HepG2 (cell line): ENCODE measurements at places on chromosomes 2 and 18.

- peak; percentile 39 for DNase-seq
These were observed 15.6 kb upstream of the RIOK3 start for GRCh38 chr18:23437357-23438045.

- peak; percentile 67 for DNase-seq
These were observed 1.2 kb downstream of the SERTAD2 start for GRCh38 chr2:64652231-64653108.

GRCh38 chr2:218806346-218806978 is 24.5 kb downstream of the CYP27A1 start:
- peak; percentile 91 for DNase-seq

DNA sequence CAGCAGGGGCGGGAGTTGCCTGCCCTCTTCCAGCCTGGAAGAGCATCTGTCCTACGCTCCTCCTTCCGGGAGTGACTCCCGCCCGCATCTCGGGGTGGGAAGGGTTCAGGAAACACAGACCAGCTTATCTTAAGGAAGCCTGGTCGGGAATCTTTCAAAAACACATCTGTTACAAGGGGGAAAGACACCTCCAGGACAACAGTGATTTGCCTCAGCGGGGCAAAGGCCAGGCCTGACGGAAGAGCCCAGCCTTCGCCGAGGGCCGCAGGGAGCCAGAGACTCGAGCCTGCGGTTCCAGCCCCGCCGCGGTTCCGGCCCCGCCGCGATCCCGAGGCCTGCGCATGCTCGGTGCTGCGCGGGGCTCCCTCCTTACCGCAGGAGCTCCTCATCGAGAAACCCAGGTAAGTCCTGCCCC is 38.1 kb upstream of the TGIF1 start:
- no peak for DNase-seq

DNA sequence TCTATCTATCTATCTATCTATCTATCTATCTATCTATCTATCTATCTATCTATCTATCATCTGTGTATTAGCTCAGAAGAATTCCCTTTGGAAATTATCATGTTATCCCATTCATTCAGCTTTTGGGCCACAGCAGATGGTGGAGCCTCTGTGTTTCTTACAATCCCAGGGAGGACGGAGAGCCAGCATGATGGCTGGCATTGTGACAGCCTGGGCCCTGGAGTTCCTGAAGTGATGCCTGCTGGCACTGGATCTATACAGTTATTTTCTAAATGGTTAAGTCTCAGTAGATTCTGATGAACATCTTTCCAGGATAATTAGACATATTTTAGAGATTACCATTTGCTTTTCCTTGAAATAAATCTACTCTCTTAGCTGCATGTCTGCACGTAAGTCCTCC is 385.4 kb upstream of the NXPH2 start:
- DNase-seq = no peak

DNA sequence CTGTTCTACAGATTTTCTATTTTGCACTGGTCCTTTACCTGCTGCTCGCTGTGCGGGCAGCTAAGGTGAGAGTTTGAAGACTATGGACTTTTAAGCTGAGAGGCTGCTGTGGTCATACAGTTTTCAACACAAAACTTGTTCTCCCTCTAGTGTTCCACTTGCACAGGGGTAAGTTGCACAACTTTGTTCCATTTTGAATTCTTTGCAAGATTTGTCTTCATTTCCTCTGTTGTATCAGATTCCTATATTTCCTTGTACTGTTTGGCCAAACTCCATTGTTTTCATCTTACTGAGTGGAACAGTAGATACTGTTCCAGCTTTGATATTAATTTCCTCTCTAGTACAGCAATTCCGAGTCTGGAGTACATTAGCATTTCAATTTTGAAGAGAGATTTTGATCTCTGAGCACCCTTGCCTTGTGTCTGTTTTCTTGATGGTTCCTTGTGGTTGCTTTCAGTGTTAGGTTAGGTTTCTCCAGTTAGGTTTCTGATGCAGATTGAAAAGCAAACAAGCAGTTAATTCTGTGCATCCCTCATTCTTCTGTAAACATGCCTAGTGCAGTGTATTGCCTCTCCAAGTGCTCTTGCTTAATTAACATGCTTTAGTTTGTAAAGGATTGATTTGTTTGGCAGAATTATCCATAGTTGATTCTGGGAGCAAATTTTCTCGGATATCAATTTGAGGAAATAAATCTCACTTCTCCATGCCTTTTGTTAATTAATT is 188.8 kb downstream of the PTPRM start:
- DNase-seq = peak; percentile 63

DNA sequence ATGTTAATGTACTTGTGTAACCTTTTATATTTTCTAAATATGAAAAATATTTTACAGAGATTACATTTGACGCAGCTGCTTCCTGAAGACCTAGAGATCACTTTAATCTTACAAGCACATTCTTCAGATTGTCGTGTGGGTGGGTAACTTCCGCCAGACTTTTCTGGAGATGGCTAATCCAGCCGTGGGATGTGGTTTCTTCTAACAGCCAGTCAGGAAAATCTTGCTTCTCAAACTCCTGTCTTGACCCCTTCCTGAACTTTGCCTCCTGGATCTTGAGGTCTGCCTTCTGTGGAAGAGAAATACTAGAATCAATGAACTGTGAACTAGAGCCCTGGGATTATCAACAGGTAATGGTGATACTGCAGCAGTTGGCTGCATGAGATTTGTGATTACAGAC is 401.6 kb upstream of the TNP1 start:
- DNase-seq = no peak

- no peak for DNase-seq
These were observed 188.0 kb upstream of the PARD3B start for GRCh38 chr2:204357286-204357685.

DNA sequence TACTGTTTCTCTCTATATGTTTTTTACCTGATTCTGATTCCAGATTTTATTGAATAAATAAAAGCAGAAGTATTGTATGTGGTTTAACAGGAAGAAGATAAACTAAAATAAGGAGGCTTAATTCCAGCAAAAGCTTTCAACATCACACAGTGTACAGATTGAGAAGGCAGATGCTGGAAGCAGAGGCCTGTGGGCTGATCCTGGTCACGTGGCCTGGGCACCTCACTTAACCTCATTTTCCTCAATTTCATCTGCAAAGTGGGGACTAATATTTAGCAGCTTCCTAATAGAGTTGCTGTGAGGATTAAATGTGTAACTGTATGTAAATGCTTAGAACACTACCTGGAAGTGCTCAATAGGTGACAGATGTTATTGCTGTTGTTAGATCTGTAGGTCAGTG is 58.0 kb downstream of the CDCA7 start:
- DNase-seq = no peak
